Hepatocyte (in vitro differentiated cells): ENCODE measurements at places on chromosomes 3 and 15. TPM values are rescaled to one million over a fixed set of nuclear protein-coding genes. Genes with fewer than 3 reads are reported as not detected.
A peak's percentile ranks its signal among the peaks of the same experiment; 100 is the strongest.

RAB7A gene
- 108 and 151 TPM in 2 replicates for total RNA-seq

FMN1 gene
- 0.48 and 0.70 TPM in 2 replicates for total RNA-seq

TJP1 gene
- 75.2 and 88.7 TPM in 2 replicates for total RNA-seq

SYNPR gene
- total RNA-seq: 0.37 and 0.52 TPM in 2 replicates

GRCh38 chr3:114582929-114583328 lies 289.1 kb downstream of the TIGIT start:
- H3K36me3 ChIP-seq: no peaks in the 10 kb centered on the region
- no peaks in the 10 kb centered on the region for H3K27me3 ChIP-seq
- DNase-seq: no peak
- no peak overlapping the region for H3K4me3 ChIP-seq

DNA sequence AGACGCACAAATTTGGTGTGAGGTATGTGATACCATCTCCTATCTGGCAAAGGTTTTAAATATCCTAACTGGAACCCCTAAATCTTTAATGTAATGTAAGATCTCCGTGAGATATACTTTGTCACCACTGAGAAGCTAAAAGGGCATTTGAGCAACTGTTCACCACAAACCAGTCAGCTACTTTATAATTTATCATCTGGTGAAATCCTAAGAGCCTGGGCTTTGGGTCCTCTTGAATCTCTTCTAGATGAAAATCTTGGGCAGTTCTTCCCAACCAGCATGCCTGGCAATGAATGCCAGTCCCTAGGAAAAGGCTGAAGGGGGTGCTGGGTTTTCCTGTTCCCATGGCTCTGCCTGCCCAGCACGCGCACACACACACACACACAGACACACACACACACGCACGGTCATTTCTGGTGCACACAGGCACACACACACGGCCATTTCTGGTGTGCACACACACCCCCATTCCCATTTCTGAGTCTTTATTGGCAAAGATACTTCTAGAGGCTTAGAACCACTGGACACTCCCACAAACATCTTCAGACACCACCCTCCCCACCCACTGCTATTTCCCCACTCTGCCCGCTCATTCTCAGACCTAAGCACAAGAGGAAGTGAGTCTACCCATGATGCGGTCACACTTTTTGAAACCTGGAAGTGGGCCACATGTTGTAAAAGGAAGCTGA lies 72.6 kb downstream of the MYO1E start:
- peak; percentile 46 for DNase-seq
- no peak overlapping the region for H3K4me3 ChIP-seq
- H3K27me3 ChIP-seq: no peaks in the 10 kb centered on the region
- H3K36me3 ChIP-seq: no peaks in the 10 kb centered on the region
- H3K27ac ChIP-seq: peak overlapping the region; percentile 35
